CD4-positive, CD25-positive, alpha-beta regulatory T cell (primary cell): ENCODE measurements at places on chromosomes 7 and 10. TPM values are rescaled to one million over a fixed set of nuclear protein-coding genes. Genes with fewer than 3 reads are reported as not detected.

DNA sequence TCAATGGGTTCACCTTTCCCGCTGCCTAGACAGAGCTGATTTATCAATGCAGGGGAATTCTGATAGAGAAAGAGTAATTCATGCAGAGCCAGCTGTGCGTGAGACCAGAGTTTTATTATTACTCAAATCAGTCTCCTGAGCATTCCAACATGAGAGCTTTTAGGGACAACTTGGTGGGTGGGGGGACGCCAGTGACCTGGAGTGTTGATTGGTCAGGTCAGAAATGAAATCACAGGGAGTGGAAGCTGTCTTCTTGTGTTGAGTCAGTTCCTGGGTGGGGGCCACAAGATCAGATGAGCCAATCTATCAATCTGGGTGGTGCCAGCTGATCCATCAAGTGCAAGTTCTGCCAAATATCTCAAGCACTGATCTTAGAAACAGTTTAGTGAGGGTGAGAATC lies 99.0 kb upstream of the CAV2 start:
- no peak overlapping the region for H3K4me3 ChIP-seq
- no peaks in the 10 kb centered on the region for H3K27me3 ChIP-seq
- DNase-seq: no peak
- H3K27ac ChIP-seq: no peak overlapping the region
- no peaks in the 10 kb centered on the region for H3K36me3 ChIP-seq
- no peaks in the 10 kb centered on the region for H3K4me1 ChIP-seq

- DNase-seq: no peak
- H3K36me3 ChIP-seq: no peaks in the 10 kb centered on the region
- no peak overlapping the region for H3K27ac ChIP-seq
- H3K4me3 ChIP-seq: no peak overlapping the region
Measured at GRCh38 chr7:108226816-108227299, 96.7 kb upstream of the LAMB4 start.

DNA sequence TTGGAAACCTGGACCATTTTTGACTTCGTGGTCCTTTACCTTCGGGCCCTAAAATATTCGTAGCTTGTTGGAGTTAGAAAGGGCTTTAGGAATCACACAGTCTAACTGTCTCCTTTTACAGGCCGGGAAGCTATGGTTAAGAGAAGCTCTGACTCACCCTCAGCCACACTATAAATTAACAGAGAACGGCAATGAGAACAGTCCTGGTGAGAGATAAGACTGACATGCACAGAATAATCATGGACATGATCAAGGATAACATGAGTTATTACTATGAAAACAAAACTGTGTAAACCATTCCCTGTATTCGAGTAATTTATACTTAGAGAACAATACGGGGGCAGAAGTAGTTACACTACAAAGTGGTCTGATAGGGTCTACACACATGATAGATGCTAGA lies 162.5 kb upstream of the MALRD1 start:
- H3K4me3 ChIP-seq: no peak overlapping the region
- H3K4me1 ChIP-seq: no peaks in the 10 kb centered on the region
- DNase-seq: no peak
- H3K27me3 ChIP-seq: no peaks in the 10 kb centered on the region
- H3K27ac ChIP-seq: no peak overlapping the region
- no peaks in the 10 kb centered on the region for H3K36me3 ChIP-seq

DNA sequence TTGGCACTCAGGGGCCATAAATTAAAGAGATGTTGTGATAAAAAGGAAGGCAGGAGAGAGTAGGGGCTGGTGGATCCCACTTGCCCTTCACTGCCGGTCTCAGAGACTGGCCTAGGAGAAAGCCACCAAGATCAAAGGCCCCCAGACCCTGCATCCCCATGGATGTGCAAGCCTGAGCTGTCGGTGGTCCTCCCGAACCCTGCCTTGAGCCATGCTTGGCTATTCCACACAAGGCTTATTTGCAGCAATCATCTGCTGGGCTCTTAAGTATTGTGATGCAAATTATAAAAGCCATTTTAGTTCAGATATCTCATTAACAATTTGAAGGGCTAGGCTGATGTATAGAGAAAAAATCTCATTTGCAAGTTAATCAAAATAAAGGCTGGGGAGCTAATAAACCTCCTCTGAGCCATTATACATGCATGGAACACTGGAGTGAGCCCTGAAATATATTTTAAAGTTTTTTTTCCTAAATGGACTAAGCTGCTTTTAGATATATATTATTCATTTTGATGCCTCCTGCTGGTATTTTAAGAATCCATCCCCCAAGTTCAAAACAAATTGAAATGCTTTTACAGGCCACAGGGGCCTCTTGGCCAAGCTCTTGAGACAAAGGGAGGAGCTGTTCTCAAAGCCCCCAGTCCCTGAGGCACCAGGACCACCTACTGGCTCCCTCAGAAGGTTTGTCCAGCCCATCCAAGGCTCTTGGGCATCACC lies 28.1 kb downstream of the OAT start:
- no peaks in the 10 kb centered on the region for H3K36me3 ChIP-seq
- no peak for DNase-seq
- H3K4me1 ChIP-seq: peaks cover 12% of the 10 kb centered on the region
- no peaks in the 10 kb centered on the region for H3K27me3 ChIP-seq
- H3K4me3 ChIP-seq: no peak overlapping the region

- H3K27ac ChIP-seq: no peak overlapping the region
- DNase-seq: no peak
- H3K36me3 ChIP-seq: no peaks in the 10 kb centered on the region
- H3K4me3 ChIP-seq: no peak overlapping the region
- H3K4me1 ChIP-seq: peaks cover 10% of the 10 kb centered on the region
Measured at GRCh38 chr10:31980471-31980870, 51.8 kb upstream of the ARHGAP12 start.

GRCh38 chr7:157429680-157430224 lies 92.9 kb downstream of the DNAJB6 start:
- no peak for DNase-seq
- no peak overlapping the region for H3K4me3 ChIP-seq
- H3K36me3 ChIP-seq: no peaks in the 10 kb centered on the region
- no peaks in the 10 kb centered on the region for H3K27me3 ChIP-seq
- H3K4me1 ChIP-seq: peaks cover 8% of the 10 kb centered on the region
- H3K27ac ChIP-seq: no peak overlapping the region

- no peak overlapping the region for H3K27ac ChIP-seq
- no peak overlapping the region for H3K4me3 ChIP-seq
- H3K27me3 ChIP-seq: peaks cover 47% of the 10 kb centered on the region
- no peaks in the 10 kb centered on the region for H3K36me3 ChIP-seq
Measured at GRCh38 chr7:27161214-27161720, 4.1 kb downstream of the HOXA9 start.

- H3K27me3 ChIP-seq: no peaks in the 10 kb centered on the region
- H3K36me3 ChIP-seq: no peaks in the 10 kb centered on the region
- no peaks in the 10 kb centered on the region for H3K4me1 ChIP-seq
- H3K4me3 ChIP-seq: no peak overlapping the region
- H3K27ac ChIP-seq: no peak overlapping the region
- DNase-seq: no peak
Measured at GRCh38 chr7:47672271-47672791, 90.4 kb upstream of the TNS3 start.

- peaks cover 1% of the 10 kb centered on the region for H3K27me3 ChIP-seq
- H3K4me3 ChIP-seq: no peak overlapping the region
- H3K36me3 ChIP-seq: no peaks in the 10 kb centered on the region
- no peaks in the 10 kb centered on the region for H3K4me1 ChIP-seq
- no peak for DNase-seq
Measured at GRCh38 chr7:144019457-144019856, 19.3 kb downstream of the OR6B1 start.

- DNase-seq: no peak
- H3K4me1 ChIP-seq: no peaks in the 10 kb centered on the region
- no peaks in the 10 kb centered on the region for H3K27me3 ChIP-seq
- no peak overlapping the region for H3K4me3 ChIP-seq
Measured at GRCh38 chr10:48699011-48699627, 14.4 kb downstream of the WDFY4 start.

DNA sequence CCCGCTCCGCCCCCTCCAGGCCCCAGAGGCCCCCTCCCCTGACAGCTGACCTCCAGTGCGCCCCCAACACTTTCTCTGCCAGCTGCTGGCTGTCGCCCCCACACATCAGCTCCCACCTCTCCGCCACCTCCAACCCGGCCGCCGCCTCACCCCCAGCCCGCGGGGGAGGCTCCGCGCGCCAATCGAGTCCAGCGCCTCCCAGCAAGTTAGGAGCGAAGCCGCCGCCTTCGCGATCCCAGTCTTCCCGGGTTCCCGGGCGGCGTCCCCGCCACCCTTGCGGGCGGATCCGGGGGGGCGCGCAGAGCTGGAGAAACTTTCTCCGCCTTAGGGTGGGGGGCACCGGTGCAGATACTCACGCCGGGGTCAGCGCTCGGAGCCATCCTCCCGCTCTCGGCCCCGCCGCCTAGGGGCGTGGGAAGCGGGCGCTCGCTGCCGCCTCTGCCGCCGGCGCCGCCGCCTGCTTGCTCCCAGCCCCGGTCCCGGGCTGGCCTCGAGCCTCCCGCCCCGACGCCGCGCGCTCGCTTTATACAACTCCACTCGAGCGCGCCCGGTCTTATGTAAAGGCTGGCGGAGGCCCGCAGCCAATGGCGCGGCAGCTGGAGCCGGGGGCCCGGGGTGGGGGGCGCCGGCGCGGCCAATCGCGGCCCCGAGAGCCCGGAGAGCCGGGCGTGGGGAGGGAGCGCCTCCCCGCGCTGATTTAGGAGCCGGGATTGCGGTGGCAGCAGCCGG lies at the start of gene CRTAC1:
CRTAC1 (minus strand) TSS at position 529 of the 729 bp plus-strand sequence; CDS start at position 380, 149 bp downstream.
- DNase-seq: no peak
- no peak within 1 kb of the TSS for H3K27ac ChIP-seq
- H3K27me3 ChIP-seq: peaks cover 27% of the 10 kb centered on the region
- H3K4me3 ChIP-seq: no peak within 1 kb of the TSS
- H3K36me3 ChIP-seq: no peaks in the 10 kb centered on the region

DNA sequence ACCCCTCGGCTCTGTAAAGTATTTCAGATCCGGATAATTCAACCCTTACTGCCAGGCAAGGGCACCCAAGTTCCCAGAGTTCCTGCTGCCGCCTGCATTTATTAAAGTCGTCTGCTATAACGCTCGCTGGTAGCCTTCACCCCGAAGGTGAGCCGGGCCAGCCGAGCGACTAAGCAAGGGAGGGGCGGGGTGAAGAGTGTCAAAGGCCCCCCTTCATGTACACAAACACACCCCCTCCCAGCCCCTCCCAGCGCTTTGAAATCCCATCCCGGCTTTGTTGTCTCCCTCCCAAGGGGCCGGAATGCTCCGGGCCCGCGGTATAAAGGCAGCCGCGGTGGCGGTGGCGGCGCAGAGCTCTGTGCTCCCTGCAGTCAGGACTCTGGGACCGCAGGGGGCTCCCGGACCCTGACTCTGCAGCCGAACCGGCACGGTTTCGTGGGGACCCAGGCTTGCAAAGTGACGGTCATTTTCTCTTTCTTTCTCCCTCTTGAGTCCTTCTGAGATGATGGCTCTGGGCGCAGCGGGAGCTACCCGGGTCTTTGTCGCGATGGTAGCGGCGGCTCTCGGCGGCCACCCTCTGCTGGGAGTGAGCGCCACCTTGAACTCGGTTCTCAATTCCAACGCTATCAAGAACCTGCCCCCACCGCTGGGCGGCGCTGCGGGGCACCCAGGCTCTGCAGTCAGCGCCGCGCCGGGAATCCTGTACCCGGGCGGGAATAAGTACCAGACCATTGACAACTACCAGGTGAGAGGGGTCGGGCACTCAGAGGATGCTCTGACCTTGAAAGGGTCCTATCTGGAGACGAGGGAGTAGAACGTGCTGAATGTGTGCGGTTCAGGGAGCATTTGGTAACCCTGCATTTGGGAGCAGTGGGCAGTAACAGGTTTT lies at the start of gene DKK1:
DKK1 (plus strand) TSS at position 349 of the 889 bp plus-strand sequence; CDS start at position 503, 154 bp downstream.
- DNase-seq: no peak
- H3K4me3 ChIP-seq: no peak within 1 kb of the TSS
- H3K27ac ChIP-seq: no peak within 1 kb of the TSS
- peaks cover 9% of the 10 kb centered on the region for H3K27me3 ChIP-seq

- no peak overlapping the region for H3K27ac ChIP-seq
- DNase-seq: no peak
- peaks cover 2% of the 10 kb centered on the region for H3K27me3 ChIP-seq
- no peaks in the 10 kb centered on the region for H3K4me1 ChIP-seq
Measured at GRCh38 chr7:148540041-148540738, 50.4 kb upstream of the C7orf33 start.

DNA sequence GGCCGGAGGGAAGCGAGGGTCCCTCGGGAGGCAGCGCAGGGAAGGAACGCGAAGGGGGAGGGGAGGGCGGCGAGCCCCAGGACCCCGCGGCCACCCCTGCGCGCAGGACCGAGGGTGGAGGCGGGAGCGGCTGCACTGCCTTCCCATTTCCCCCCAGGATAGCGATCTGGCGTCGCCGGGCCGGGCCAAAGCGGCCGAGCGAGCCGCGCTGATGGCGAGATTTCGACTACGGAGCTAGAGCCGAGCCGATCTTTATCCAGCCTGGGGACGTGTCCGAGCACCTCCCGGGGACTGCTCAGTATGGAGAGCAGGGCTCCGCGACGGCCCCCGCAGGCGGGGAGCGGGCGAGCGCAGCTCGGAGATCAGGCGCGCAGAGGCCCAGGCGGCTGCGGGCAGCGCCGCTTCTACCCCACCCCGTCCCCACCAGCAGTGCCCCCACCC lies 590 bp upstream of the CRTAC1 start:
- DNase-seq: no peak
- peaks cover 10% of the 10 kb centered on the region for H3K4me1 ChIP-seq
- H3K27ac ChIP-seq: no peak overlapping the region
- H3K27me3 ChIP-seq: peaks cover 32% of the 10 kb centered on the region
- H3K4me3 ChIP-seq: no peak overlapping the region

DNA sequence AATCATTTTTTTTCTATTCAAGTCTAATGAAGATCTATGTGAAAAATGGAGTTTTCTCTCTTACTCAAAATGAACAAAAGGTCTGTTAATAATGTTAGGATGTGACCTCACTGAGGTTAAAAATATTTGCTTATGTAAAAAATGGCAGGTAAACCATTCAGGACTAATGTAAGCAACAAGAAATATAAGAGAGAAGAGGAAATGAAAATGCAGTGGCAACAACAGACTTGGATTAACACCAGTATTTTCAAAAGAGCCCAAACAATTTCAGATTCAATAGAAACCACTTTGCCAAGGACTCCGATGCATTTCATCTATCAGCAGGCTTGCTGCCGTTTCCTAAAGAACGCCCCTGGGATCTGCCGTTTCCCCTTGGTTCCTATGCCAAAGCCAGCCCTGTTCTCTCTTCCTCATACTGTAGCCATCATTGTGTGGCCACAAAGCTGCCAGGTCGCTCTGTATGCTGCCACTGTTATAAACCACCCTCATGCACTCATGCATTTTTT lies 66.4 kb downstream of the MTURN start:
- H3K4me1 ChIP-seq: no peaks in the 10 kb centered on the region
- no peak overlapping the region for H3K27ac ChIP-seq
- no peaks in the 10 kb centered on the region for H3K27me3 ChIP-seq
- DNase-seq: no peak
- no peak overlapping the region for H3K4me3 ChIP-seq
- no peaks in the 10 kb centered on the region for H3K36me3 ChIP-seq

DNA sequence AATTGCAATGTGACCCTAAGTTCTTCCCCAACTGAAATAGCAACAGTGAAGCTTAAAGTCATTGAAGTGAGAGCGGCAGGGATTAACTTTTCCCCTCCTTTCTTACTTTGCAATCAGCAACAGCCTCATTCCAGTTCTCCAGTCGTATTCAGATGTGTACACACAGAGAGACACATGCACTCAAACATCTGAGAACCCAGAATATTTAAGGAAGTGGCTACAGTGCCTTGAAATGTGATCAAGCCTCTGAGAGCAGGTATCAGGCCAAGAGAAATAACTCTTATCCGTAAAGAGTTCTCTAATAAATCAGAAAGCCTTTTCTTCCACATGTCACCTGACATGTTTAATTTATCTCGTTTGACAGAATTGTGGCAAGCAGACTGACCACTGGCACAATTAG lies 388.9 kb upstream of the NPVF start:
- no peak overlapping the region for H3K27ac ChIP-seq
- no peak for DNase-seq
- no peak overlapping the region for H3K4me3 ChIP-seq
- no peaks in the 10 kb centered on the region for H3K27me3 ChIP-seq

Gene AKR1C8
- total RNA-seq: 3.2 TPM

Gene SYCE1
- total RNA-seq: 1.7 TPM

Gene AP4M1
- 5.6 TPM for total RNA-seq

Gene RP9
- 14.3 TPM for total RNA-seq

Gene GRID1
- total RNA-seq: not detected

Gene MBL2
- total RNA-seq: not detected
